ENCODE measurements at places on chromosomes 16 and 17.
A peak's percentile ranks its signal among the peaks of the same experiment; 100 is the strongest.

DNA sequence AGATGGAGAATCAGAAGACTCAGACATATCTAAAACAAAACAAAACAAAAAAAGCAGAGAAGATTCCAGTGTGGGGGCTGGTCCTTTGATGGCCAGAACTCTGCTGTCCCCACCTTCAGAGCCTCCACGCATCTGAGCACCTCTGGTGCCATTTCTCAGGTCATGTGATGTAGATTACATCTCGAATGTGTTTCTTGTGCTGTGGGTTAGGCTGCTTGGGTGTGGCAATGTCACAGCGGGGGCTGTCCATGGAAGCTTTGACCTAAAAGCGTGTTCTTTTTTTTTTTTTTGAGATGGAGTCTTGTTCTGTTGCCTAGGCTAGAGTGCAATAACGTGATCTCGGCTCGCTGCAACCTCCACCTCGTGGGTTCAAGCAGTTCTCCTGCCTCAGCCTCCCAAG is 51.2 kb downstream of the PLD6 start:
- no peak for DNase-seq

DNA sequence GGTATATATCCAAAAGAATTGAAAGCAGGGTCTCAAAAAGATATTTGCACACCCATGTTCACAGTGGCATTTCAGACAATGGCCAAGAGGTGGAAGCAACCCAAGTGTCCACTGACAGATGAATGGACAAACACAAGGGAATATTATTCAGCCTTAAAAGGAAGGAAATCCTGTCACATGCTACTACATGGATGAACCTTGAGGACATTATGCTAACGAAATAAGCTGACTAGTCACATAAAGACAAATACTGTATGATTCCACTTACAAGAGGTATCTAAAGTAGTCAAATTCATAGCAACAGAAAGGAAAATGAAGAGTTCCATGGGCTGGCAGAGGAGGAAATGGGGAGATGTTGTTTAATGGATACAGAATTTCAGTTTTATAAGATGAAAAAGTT is 41.4 kb downstream of the TEX2 start:
- no peak for DNase-seq

- peak; percentile 92 for DNase-seq
Observed at GRCh38 chr16:30377812-30378235, 3.2 kb downstream of the MYL11 start.

- DNase-seq = no peak
Observed at GRCh38 chr17:44913676-44914075, 1.6 kb downstream of the GFAP start.

DNA sequence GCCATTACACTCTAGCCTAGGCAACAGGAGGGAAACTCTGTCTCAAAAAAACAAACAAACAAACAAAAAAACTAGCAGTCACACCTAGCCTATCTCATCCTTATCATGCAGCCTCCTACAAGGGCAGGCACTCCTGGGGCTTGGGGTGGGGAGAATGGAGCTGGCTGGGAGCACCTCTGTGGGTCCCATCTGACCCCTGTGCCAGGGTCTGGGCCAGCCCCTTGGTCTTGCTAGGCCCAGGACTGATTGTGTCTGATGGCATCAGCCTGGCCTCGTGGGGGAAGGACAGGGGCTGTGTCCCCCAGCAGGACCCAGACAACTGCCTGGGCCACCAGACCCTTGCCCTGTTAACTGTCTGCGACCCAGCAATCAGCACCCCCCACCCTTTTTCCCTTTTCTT is 49.8 kb downstream of the SREBF1 start:
- no peak for DNase-seq

DNA sequence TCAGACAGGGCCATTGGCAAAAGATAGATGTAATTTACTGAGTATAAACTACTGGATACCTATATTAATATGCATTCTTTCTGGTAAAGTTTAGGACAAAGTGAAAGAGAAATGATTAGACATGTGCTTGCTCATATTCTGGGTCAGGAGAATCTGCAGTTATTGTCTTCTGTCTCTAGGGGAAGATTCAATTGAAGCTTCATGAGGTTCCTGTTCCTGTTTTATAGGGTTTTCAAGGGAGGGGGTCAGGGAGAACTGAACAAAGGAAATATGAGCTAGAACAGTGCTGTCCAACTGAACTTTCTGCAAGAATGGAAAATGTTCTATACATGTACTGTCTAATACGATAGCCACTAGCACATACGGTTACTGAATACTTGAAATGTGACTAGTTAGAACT is 59.3 kb upstream of the CORO6 start:
- no peak for DNase-seq

DNA sequence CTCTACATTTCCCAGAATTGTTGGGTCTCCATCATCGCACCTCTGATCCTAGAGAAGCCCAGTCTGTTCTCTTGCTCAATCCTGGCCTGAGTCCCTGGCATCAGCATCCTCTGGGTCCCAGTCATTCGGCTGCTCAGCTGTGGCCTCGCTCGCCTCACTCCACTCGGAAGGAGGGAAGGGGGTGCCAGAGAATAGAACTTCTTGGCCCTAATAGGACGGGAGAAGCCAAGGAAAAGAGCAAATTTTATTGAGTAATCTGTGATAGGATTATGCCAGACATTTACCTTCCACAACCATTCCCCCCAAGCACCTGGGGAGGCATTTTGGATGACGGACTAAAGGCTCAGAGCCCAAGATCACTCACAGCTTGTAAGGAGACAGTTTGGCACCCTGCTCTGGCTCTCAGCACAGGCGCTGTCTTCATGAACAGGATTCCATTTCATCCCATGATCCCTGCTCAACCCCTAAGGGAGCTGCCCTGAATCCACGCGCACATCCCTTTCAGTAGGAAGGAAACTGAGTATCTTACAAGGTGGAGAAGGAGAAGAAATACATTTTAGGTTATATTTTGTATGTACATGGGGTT is 498 bp upstream of the CLEC10A start:
- no peak for DNase-seq

GRCh38 chr17:43403846-43404245 is 5.1 kb downstream of the ARL4D start:
- no peak for DNase-seq

DNA sequence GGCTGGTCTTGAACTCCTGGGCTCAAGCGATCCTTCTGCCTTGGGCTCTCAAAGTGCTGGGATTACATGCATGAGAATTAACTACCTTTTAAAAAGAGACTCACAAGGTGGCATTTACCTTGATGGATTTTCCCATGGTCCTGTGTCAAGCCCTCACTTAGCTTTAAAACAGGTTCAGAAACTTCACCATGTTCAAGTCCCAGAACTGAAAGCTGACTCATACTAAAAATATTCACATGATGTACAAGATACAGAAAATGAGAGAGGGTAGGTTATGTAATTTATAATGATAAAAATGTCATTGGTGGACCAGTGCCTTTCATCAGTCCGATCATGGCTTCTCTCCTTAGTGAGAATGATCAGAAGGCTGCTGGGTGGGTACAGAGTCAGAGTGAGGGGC is 4.3 kb upstream of the AKAP1 start:
- DNase-seq = no peak

DNA sequence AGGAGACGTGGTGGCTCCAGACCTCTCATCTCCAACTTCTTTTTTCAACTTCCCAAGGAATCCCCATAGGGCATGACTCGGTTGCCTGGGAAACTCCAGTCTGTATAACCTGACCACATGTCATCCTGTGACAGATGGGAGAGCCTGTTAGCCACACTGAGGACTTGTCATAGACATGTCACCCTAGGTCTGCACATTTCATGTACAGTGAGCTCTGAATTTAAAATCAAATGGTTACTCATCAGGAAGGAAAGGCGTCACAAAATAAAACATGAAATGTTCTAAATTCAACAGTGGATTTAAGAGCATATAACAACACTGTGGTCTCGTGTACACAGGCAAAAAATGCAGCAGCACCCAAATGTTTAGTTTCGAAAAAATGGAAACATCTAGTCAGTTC is 22.2 kb upstream of the ADAMTS18 start:
- DNase-seq = no peak

- DNase-seq = no peak
Observed at GRCh38 chr17:34371405-34372100, 8.5 kb upstream of the CCL1 start.

- DNase-seq = no peak
Observed at GRCh38 chr17:10821054-10821453, 16.8 kb downstream of the PIRT start.

DNA sequence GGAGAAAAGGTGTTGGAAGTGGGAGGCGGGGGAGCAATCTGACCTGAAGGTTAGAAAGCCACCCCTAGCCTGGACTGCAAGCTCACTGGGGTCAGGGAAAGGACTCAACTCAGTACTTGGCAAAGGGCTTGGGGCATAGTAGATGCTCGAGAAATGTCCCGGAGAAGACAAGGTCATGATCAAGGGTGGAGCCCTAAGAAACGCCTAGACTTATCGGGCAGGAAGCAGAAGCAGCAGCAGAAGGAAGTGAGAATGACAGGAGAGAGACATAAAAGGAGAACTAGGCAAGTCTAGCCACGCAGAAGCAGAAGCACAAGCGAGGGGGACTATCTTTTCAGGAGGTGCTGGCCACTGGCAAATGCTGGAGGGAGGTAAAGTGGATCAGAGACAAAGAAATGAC is 10.2 kb downstream of the COTL1 start:
- no peak for DNase-seq

DNA sequence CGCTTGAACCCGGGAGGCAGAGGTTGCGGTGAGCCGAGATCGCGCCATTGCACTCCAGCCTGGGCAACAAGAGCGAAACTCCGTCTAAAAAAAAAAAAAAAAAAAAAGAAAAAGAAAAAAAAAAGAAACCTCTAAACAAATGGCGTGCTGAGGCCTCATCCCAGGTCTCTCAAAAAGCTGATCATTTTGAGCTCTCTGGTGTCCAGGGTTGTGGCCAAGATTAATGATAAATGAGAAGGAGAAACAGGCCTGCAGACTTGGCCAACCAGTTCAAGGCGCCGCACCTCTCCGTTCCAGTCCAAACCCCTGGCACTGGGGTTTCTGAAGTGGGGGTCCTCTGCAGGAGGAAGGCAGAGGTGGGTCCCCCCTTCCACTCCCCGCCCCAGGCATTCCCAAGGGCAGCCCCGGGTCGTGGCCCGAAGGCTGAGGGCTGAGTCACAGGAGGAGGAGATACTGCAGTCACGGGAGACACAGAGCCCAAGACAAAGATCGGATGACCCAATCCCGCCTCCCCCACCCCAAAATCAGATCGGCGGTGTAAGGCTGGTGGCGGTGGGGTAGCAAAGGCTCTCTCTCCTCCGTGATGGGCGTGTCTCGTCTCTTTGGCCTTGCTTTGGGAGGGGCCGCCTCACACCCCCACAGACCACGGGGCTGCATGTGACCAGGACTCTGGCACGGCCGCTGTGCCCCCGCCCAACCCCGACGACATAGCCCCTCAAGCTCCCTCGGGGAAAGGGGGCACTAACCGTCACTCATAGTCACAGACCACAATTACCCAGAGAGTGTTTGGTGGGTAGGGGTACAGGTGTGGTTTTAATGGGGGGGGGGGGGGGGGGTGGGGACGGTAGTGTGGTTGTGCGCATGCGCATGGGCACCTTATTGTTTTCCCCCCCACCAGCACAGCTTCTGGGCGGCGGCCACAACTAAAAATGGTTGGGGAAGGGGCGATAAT is 1.1 kb downstream of the VAT1 start:
- peak; percentile 41 for DNase-seq

DNA sequence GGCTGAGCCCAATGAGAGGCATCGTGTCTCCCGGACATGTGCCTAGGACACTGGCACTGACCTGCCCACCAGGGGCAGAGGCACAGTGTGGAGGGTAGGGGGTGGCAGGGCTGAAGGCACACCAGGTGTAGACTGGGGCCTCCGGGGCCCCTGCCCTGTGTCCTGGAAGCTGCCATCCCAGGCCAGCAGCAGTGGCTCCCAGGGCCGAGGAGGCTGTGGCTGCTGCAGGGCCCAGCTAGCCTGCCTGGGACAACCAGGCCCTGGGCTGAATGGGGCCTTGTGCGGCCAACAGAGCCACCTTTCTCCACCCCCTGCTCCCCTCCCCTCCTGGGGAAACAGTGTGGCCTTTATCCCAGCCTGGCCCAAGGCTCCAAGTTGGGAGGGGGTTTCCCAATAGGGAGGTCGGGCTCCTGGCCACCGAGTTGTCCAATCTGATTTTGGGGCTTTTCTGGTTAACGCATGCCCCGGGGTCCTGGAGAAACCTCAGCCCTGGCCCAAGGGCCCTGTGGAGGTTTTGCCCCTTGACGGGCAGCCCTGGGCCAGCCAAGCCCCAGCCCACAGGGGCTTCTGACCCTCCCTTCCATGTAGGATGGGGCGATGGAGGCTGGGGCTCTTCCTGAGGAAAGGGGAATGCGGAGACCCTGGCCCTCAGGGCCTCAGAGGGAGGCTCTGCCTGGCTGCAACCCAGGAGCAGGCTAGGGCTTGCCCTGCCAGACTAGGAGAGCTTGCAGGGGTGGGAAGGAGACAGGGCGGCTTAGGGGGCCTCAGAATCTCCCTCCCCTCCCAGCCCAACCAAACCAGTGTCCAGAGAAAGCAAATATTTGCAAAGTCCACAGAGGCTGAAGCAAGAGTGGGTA is 4.2 kb downstream of the MTSS2 start:
- DNase-seq = no peak

- no peak for DNase-seq
Observed at GRCh38 chr17:45906237-45906636, 11.9 kb downstream of the MAPT start.

GRCh38 chr17:61454381-61455323 is 2.4 kb downstream of the TBX4 start:
- DNase-seq = no peak

DNA sequence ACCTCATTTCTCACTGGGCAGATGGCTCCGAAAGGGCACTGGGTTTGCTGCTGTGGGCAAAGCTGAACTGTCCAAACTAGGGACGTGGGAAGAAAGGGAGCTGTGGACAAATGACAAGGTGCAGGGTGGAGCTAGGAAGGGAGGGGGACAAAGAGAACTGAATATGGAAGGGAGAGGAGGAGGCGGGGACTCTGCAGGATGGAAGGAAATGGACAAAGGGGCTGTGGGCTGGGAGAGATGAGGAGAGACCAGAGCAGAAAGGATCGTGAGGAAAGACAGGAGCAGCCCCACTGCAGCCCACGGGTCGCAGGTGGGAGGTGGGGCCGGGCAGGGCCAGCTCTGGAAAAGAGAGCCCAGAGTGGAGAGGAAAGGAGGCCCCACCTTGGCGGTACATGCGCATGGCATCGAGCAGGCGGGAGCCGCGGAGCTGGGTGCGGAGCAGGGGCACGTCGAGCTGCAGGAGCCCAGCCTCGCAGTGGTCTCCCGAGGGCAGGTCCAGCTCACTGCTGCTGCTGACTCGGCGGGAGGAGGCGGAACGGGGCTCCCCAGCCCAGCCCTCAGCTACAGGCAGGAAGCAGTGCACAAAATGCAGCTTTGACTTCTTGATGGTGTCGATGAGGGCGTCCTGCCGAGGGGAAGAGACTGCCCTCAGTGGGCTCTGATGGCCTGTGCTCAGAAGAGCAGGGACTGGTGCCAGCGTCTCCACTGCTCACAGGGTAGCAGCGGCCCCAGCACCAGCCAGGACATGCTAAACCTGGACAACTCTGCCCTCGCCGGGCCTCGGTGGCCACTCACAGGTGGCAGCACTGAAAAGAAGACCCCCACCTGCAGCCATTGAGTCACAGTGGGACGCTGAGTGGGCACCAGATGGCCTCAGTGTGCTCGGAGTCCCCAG is 66.8 kb downstream of the PIPOX start:
- DNase-seq = no peak

- DNase-seq = no peak
Observed at GRCh38 chr17:41439375-41439774, 1.4 kb downstream of the KRT38 start.

- no peak for DNase-seq
Observed at GRCh38 chr16:82260212-82260795, 90.3 kb upstream of the MPHOSPH6 start.

GRCh38 chr16:85536411-85537330 is 76.5 kb upstream of the GSE1 start:
- DNase-seq = no peak
